Right renal pelvis (tissue), 4 donors: ENCODE measurements at places on chromosomes 11 and 22. TPM values are rescaled to one million over a fixed set of nuclear protein-coding genes. Genes with fewer than 3 reads are reported as not detected.

The OR52N4 gene
- polyA plus RNA-seq, result not detected

The DEFB131B gene
- not detected for polyA plus RNA-seq

The DDX10 gene
- polyA plus RNA-seq, result 79.7 TPM

The NAALAD2 gene
- 26.8 TPM for polyA plus RNA-seq

The RIMBP3B gene
- polyA plus RNA-seq, result not detected

The CCDC73 gene
- polyA plus RNA-seq, result 0.27 TPM

The XNDC1N gene
- polyA plus RNA-seq, result 4.9 TPM

The P2RY6 gene
- 1.1 TPM for polyA plus RNA-seq

The LIF gene
- 2.0 TPM for polyA plus RNA-seq

The FAM168A gene
- 44.8 TPM for polyA plus RNA-seq

The DEUP1 gene
- polyA plus RNA-seq, result 0.96 TPM
